Right lobe of liver (tissue), 6 donors: ENCODE measurements at places on chromosomes 4 and X.

DNA sequence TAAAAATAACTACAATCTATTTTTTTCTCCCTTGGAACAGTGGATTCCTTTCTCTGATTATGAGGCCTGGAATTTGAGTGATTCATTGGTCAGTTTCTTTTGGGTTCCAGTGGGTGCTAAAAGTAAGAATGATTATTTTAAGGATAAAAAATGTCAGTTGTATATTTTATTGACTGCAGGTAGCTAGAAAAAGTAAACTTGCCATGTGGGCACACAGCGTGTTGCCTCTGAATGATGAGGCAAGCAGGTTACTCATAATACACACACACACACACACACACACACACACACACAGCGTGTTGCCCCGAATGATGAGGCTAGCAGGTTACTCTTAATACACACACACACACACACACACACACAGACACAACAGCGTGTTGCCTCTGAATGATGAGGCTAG lies 13.8 kb downstream of the GALNT7 start:
- no peak for DNase-seq

DNA sequence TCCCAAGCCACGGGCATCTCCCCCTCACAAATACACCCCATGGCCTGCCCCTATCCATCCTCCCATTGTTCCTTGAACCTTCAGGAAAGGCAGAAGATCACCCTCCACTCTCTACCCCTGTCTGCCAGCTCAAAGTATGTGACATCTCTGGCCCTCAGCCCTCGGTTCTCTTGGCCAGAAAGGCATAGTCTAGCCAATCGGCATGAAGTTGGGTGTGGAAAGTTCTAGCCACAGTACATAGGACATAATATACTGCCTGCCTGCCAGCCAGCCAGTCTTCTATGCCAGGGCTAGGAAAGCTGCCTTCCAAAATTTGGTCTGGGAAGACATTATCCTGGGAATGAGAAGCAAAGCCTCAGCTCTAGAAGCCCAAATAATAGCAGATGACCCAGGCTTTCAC lies 3.2 kb upstream of the PLP1 start:
- no peak for DNase-seq

DNA sequence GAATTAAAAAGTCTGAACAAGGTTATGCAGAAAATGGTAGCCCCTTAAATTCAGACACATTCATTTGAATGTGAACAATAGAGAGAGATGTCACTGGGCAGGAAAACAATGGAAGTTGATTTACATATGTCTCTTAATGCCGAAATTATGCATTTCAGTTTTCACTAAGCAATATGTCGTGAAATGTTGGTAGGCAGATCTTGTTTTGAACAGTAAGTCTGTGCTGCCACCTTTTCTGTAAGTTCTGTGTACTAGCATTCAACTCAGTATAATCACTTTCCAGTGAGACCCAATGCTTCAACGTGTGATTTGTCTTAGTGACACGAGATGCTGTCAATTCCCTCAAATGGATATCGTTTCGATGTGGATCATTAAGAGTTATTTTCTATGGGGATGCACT lies 222.7 kb upstream of the VCX3A start:
- no peak for DNase-seq

- no peak for DNase-seq
These were observed 42.0 kb downstream of the IRF2 start for GRCh38 chr4:184432127-184432922.

DNA sequence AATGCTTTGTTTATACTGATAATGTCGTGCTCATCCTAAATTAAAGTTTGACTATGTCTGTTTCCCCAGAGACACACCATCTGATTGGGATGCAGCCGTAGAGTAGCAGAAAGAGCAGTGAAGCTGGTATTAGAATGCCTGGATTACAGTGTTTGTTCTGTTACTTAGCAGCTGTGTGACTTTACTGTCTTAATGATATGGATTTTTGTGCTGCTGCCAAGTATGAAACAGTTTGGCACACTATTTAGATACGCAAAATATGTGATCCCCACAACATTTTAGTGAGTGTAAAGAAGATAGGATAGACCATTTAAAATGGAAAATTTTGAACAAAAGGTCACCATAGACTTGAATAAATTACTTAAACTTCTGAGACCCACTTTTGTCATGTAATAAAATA lies 1.2 kb upstream of the CHIC1 start:
- no peak for DNase-seq

- DNase-seq, result no peak
These were observed 11.7 kb downstream of the AFP start for GRCh38 chr4:73447671-73448070.

DNA sequence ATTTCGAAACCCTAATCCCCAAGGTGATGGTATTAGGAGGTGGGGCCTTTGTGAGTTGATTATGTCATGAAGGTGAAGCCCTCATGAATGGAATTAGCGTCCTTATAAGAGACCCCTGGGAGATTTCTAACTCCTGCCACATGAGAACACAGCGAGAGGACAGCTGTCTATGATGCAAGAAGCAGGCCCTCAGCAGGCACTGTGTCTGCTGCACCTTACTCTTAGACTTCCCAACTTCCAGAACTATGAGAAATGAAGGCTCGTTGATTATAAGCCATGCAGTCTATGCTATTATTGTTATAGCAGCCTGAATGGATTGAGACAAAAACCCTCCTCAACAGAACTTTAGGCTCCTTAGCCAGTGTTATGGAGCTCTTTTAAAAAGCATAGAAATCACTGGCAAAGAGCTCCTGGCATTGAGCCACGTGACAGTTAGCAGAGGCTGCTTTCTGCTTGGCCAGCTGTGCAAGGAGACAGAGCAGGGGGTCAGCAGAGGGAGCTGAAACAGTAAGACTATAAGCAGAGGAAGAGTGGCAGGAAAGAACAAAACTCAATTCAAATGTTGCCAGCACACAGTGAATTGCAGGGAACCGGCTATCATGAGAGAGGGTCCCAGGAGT lies 219.2 kb upstream of the FAT1 start:
- no peak for DNase-seq
